Activated naive CD8-positive, alpha-beta T cell treated with anti-CD3 and anti-CD28 coated beads for 36 hours (primary cell): ENCODE measurements at places on chromosomes 6 and 20. TPM values are rescaled to one million over a fixed set of nuclear protein-coding genes. Genes with fewer than 3 reads are reported as not detected.

DNA sequence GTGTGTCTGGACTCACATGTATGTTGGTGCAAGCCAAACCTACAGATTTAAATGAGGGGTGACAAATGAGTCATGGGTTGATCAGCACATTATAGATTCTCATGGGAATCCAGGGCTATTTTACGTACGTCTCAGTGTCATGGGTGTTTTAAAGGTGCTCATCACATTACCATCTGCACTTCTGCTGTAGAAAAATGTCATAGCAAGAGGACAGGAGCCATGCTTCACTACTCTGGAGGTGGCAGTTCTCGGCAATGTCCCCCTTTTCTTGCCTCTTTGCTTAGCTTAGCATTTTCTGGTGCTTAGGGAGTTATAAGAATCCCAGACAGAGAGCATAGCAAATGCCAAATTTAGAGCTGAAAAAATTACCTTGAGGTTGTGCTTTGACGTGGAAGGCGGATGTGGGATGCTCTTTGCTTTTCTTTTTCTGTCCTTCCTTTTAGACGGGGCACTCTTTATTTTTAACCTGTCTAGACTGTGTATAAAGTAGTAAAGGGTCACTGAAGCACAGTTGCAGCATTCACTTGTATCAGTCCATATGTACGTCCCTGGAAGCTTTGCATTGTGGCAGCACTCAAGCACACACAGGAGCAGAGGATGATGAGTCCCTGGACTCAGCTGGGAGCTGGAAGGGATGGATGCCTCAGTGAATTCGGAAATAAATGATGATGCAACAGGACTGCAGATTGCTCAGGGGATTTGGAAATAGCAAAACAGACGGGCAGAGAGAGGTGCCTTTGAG lies 139.7 kb downstream of the SYNDIG1 start:
- no peaks in the 10 kb centered on the region for H3K36me3 ChIP-seq
- no peak overlapping the region for H3K4me3 ChIP-seq
- H3K27me3 ChIP-seq, result peaks cover 10% of the 10 kb centered on the region
- H3K27ac ChIP-seq, result no peak overlapping the region
- H3K4me1 ChIP-seq, result no peaks in the 10 kb centered on the region

PRPH2 gene
- total RNA-seq, result 0.06 TPM

- H3K27ac ChIP-seq, result no peak overlapping the region
- no peaks in the 10 kb centered on the region for H3K36me3 ChIP-seq
- H3K4me1 ChIP-seq, result no peaks in the 10 kb centered on the region
- no peak overlapping the region for H3K4me3 ChIP-seq
- DNase-seq, result no peak
Measured at GRCh38 chr6:71879016-71879415, 7.3 kb upstream of the RIMS1 start.

DNA sequence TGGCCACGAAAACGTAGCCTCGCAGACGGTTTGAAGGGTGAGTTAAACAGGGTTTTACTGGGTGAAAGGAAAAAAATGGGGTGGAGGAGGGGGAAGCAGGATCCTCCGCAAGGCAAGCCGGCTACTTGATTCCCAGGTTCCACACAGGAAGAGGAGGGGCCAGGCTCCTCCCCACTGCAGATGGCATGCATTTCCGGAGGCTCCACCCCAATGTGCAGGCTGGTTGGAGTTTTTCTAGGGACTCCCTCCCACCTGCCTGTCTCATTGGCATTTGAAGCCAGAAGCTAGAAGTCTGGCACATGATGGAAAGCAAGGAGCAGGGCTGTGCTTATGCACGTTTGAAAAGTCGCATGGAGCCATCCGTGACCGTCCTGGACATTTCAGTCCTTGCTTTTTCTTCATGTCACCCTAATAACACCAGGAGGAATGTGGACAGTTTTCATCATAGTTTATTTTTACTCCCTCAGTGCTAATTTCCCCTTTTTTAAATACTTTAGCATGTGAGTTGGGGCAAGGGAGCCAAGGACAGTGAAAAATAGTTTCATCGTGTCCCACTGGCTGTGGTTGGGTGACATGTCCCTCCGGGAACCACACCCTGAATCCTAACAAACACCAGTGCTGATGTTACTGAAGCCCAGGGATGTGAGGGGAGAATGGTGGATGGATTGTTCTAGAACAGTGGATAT lies 100.1 kb upstream of the INSM1 start:
- H3K36me3 ChIP-seq, result no peaks in the 10 kb centered on the region
- no peaks in the 10 kb centered on the region for H3K4me1 ChIP-seq
- no peak overlapping the region for H3K27ac ChIP-seq
- H3K27me3 ChIP-seq, result no peaks in the 10 kb centered on the region
- no peak overlapping the region for H3K4me3 ChIP-seq
- no peak for DNase-seq

FAM83B gene
- not detected for total RNA-seq
